ENCODE measurements at places on chromosomes 5 and 9.
A peak's percentile ranks its signal among the peaks of the same experiment; 100 is the strongest.

DNA sequence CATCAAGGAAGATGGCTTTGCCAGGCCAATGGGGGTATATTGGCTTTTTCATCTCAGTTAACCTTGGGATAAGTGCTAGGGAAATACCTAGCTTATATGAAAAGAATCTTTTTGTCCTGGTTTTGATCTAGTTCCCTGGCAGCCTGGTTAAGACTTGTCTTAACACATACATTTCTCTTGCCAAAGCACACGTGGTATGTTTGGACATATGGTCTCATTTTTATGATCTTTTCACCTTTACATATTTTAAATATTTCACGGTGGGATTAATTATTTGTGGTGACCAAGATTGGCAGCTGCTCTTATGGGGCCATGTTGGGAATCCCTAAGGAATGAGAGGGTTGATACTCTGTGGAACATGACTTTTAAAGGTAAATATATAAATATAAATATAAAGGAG lies 312.5 kb downstream of the NPR3 start:
- no peak for DNase-seq

- no peak for DNase-seq
These were observed 16.7 kb downstream of the IFNB1 start for GRCh38 chr9:21060919-21061561.

DNA sequence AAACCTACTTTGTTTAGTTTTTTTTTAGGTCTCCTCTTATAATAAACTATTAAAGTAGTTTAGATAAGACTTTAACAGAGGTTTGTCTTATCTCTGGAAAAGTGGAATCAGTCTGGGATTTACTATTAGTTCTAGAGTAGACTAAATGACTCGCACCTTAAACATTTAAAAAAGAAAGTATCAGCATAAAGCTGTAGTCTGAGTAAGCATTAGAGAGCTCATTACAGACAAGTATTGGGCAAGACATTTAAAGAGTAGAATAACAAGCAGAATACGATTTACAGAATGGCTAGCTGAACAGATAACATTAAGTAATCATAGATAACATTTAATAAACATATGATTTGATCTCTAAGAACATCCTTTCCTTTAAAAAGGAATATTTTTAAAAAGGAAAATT lies 226.0 kb upstream of the DMAC1 start:
- DNase-seq, result no peak

GRCh38 chr5:96338091-96338490 lies 95.0 kb downstream of the PCSK1 start:
- no peak for DNase-seq

GRCh38 chr9:131296906-131297500 lies 7.5 kb downstream of the PLPP7 start:
- no peak for DNase-seq

DNA sequence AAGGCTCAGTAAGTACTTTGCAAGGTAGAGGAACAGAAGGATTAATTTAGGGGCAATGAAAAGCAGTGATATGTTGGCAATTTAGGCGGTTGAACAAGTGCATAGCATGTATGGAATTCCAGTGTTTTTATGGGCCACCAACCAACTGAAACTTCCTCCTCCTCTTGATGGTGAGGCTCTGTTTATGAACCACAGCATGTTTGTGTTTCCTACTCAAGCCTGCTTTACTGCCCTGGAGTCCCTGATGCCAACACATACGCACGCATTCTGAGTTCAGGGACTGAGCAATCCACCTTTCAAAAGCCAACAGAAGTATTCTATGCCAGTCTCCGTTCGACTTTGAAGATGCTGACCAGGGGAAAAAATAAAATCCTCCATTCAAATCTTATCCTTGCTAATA lies 417.5 kb downstream of the EFNA5 start:
- no peak for DNase-seq

DNA sequence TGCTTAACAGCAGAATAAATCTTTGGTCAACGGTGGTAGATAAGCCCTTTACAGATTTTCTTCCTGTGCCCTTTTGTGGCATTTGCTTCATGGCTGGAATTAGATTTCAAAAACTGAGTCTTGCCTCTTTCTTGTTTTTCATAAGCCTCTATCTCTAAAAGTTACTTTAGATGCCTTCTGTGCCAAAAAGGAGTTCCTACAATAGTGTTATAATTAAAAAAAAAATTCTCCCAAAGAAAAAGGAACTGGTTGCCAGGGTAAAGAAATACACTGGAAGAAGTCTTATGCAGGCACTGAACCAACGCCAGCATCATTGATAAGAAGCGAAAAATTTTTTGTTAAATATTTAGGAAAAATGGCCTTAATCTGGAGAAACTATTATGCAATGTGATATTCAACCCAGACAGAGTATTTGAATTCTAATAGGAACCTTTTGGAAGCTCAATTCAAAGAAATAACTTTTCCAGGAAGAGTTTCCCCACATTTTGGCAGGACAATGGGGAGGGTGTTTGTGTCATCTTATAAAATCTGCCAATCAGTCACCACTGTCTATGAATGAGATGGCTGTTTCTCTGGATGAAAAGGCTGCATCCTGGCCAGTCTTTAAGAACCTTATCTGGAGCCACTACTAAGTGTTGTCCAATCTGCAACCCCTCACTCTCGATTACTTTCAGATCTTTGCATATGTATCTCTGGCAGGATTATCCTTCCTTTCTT lies 608.1 kb downstream of the PDE4D start:
- DNase-seq, result no peak

DNA sequence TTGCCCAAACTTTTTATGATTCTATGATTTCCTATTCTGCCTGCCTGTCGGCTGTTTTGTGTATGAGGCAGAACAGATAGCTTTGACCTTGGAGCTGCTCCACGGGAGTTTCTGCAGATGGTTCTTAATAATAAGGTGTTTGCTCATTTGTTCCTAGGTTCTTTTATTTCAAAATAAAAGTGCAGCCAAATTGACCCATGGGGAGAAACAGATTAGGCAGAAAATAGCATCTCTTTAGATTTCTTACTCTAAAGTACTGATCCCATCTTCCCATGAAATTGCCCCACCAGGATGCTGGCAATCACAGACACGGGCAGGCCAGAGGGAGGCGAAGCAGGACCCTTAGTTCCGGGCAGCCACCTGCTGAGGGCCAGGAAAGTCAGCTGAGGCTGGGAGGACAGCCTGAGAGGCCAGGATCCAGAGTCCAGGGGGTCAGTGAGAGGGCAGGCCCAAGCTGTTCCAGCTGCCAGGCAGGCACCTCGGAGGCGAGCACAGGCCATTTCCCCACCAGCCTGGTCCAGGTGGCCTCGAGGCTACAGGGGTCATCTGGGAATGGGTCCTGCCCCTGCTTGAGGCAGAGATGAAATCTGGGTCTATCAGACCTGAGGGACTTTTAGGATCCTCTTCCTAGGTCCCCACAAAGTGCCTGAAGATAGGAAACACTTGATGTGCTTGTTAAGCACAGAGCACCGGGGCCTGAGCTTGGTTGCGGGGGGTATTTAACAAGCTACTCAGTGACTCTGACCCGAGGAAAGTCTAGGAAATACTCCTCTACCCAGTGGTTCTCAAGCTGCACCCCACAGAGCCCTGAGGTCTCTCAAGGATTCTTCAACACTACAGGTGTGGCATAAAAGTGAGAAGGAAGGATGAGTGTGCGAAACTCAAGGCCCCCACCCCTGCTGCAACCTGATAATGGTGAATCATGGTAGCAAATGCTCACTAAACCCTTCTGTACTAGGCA lies 145.4 kb downstream of the CMYA5 start:
- DNase-seq, result no peak

- no peak for DNase-seq
These were observed 46.7 kb upstream of the CDKN2AIPNL start for GRCh38 chr5:134458234-134459009.

DNA sequence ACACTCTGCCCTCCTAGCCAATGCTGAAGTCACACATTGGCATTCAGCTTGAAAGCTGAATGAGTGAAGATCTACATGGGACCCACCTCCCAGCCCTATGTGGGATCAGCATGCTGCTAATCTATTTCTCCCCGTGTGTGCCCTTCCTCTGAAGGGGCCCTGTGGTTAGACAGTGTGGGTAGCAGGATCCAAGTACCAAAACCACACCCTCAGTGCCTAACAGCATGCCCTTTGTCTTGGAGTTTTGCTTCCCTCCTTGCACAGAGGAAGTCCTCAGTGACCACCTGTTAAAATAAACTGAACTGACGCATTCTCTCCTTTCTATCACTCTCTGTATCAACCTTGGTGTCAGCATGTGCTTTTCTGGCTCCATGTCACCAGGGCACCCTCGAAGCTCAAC lies 25.0 kb downstream of the SH3TC2 start:
- DNase-seq, result no peak

- no peak for DNase-seq
These were observed 83.4 kb downstream of the PAPPA start for GRCh38 chr9:116236979-116237378.

- peak; percentile 9 for DNase-seq
These were observed 828 bp downstream of the ZSWIM6 start for GRCh38 chr5:61332851-61333320.

- DNase-seq, result no peak
These were observed 282.9 kb downstream of the NFIB start for GRCh38 chr9:14031060-14031414.

DNA sequence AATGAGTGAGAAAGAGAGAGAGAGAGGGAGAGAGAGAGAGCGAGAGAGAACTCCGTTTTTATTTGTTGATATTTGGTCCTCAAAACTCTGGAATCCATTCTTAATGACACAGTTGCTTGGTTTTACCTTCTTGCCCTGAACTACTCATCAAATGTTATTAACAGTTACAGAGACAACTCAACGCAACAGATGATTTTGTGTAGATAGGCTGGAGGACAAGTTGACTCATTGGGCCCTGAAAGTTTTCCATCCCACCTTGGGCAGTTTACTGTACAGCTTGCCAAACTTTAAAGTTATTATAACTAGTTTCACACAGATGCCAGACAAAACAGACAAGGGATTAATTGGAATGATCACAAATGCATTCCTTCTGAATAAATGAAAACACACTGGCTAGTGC lies 339.9 kb downstream of the ARL15 start:
- no peak for DNase-seq

DNA sequence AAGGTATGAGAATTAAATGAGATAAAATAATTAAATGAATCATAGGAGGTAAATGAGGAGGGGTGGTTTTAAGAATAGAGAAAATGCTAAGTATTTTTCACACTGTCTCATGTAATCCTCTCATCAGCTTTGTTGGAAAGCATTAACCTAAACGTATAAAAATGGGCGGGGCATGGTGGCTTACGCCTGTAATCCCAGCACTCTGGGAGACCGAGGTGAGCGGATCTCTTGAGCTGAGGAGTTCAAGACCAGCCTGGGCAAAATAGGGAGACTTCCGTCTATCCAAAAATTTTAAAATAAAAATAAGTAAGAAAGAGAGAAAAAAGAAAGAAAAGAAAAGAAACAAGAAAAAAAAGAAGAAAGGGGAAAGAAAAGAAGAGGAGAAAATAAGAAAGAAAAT lies 1.9 kb upstream of the RFK start:
- no peak for DNase-seq

GRCh38 chr5:143244990-143245389 lies 158.5 kb downstream of the NR3C1 start:
- no peak for DNase-seq
